ENCODE measurements at places on chromosomes 4 and X.

GRCh38 chr4:27248829-27249228 lies 388.2 kb downstream of the STIM2 start:
- peaks cover 22% of the 10 kb centered on the region for H3K4me1 ChIP-seq
- no peak overlapping the region for H3K4me3 ChIP-seq
- H3K27ac ChIP-seq = no peak overlapping the region
- DNase-seq = no peak
- H3K27me3 ChIP-seq = no peaks in the 10 kb centered on the region
- no peaks in the 10 kb centered on the region for H3K36me3 ChIP-seq

- H3K27me3 ChIP-seq = no peaks in the 10 kb centered on the region
- no peak overlapping the region for H3K4me3 ChIP-seq
- no peaks in the 10 kb centered on the region for H3K4me1 ChIP-seq
- DNase-seq = no peak
These were observed 411.0 kb downstream of the EPHA5 start for GRCh38 chr4:65259296-65259695.

DNA sequence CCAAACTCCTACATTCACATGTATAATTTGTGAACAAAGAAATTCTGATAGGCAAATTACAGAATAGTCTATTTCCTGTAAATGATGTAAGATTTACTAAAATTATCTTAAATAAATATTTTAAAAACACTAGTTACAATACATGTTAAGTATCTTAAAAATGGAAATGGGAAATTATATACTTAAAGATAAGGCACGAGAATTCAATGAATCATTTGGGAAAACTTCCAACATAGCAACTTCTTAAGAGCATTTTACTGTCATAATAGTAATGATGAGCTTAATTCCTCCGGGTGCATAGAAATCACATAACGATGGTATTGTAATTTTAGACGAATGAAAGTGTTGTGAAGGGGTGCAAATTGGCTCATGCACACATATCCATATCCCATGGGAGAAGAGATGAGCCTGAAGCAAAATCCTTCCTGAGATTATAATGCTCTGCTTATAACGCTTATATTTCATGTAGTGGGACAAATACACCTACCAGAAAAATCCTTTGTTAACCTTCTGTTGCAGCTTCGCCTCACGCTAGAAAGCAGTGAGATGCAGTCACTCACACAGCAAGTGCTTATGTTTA lies 873.5 kb downstream of the PDHA2 start:
- no peaks in the 10 kb centered on the region for H3K4me1 ChIP-seq
- H3K36me3 ChIP-seq = no peaks in the 10 kb centered on the region
- H3K27ac ChIP-seq = no peak overlapping the region

GRCh38 chr4:309807-310206 lies 4.5 kb upstream of the ZNF732 start:
- H3K36me3 ChIP-seq = no peaks in the 10 kb centered on the region
- no peak for DNase-seq
- no peak overlapping the region for H3K27ac ChIP-seq
- H3K27me3 ChIP-seq = peaks cover 8% of the 10 kb centered on the region
- no peak overlapping the region for H3K4me3 ChIP-seq
- H3K4me1 ChIP-seq = peaks cover 5% of the 10 kb centered on the region

DNA sequence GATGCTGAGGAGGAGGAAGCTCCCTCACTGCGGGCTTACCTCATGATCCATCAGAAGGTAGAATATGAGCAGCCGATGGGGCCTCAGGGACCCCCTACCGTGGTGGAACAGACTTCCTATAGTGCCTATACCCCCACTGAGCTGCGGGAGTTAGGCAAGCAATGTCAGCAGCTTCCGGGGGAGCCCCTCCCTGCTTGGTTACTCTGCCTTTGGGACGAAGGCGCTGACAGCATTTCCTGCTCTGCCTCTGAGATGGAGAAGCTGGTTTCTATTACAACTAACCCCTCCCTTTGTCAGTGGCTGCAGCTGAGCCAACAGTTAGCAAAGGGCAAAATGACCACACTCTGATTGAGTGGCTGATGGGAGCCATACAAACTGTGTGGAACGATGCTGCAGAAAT lies 430.7 kb downstream of the IDS start:
- no peak overlapping the region for H3K27ac ChIP-seq
- H3K36me3 ChIP-seq = no peaks in the 10 kb centered on the region

GRCh38 chrX:1686642-1687041 lies 71.8 kb downstream of the ASMT start:
- H3K27me3 ChIP-seq = no peaks in the 10 kb centered on the region
- no peaks in the 10 kb centered on the region for H3K36me3 ChIP-seq
- no peaks in the 10 kb centered on the region for H3K4me1 ChIP-seq
- H3K4me3 ChIP-seq = no peak overlapping the region
- no peak for DNase-seq

Data from sigmoid colon (tissue), 7 donors.